ENCODE measurements at places on chromosomes 6 and 20.

GRCh38 chr20:38152621-38153221 is 12.3 kb downstream of the TGM2 start:
- ATAC-seq: peak; percentile 69

GRCh38 chr6:50959081-50959641 is 140.5 kb downstream of the TFAP2B start:
- ATAC-seq: no peak

DNA sequence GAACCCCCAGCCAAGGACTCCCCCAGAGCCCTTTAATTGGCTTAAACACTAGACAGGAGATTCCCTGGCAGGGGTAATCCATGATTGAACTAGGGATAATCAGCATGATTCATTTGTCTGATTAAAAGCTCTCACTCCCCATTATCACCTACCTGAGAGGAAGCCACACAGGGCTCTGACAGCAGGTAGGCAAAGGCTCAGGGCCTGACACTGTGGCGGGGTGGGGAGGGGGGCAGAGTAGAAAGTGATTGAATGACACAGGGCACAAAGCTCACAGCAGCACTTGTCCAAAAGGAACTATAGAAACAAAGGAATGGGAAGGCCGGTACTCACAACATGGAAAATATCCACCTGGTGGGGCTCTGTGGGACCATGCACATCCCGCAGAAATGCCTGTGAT is 231.6 kb downstream of the MAFB start:
- no peak for ATAC-seq

GRCh38 chr6:149170564-149171452 is 146.7 kb upstream of the TAB2 start:
- no peak for ATAC-seq

DNA sequence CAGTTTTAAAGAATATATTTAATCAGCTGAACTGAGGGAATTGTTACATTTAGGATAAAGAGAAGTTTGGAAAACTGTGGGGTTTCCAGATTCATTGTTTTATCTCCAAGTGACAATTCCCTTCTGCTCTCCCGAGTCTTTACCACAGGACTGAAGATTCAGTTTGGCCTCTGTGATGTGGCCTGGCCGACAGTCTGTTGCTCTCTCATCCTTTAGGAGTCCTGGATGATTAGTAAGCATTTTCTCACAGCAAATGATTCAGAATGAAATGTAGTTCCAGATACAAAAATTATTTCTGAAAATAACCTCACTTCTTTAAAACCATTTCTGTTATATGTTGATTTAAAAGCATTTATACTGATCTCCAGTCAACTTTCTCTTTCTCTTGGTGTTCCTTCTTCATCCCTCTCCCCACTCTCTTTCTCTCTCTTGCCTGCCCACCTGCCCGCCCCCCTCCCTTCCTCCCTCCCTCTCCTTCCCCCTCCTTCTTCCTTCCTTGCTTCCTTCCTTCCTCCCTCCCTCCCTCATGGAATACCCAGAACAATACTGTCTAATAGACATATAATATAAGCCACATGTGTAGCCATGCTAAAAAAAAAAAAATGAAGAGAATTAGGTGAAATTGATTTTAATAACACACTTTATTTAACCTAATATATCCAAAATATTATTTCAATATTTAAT is 254.9 kb downstream of the PRL start:
- peak; percentile 74 for ATAC-seq

- ATAC-seq: no peak
Measured at GRCh38 chr6:24752917-24753492, 21.7 kb upstream of the GMNN start.

- no peak for ATAC-seq
Measured at GRCh38 chr6:23418095-23418494, 707.9 kb upstream of the NRSN1 start.

GRCh38 chr6:131061751-131062119 is 1.3 kb downstream of the EPB41L2 start:
- no peak for ATAC-seq
